ENCODE measurements at places on chromosomes 4 and X. TPM values are rescaled to one million over a fixed set of nuclear protein-coding genes. Genes with fewer than 3 reads are reported as not detected.

Gene CTAG1A
- total RNA-seq = not detected

Gene AFP
- total RNA-seq = not detected

DNA sequence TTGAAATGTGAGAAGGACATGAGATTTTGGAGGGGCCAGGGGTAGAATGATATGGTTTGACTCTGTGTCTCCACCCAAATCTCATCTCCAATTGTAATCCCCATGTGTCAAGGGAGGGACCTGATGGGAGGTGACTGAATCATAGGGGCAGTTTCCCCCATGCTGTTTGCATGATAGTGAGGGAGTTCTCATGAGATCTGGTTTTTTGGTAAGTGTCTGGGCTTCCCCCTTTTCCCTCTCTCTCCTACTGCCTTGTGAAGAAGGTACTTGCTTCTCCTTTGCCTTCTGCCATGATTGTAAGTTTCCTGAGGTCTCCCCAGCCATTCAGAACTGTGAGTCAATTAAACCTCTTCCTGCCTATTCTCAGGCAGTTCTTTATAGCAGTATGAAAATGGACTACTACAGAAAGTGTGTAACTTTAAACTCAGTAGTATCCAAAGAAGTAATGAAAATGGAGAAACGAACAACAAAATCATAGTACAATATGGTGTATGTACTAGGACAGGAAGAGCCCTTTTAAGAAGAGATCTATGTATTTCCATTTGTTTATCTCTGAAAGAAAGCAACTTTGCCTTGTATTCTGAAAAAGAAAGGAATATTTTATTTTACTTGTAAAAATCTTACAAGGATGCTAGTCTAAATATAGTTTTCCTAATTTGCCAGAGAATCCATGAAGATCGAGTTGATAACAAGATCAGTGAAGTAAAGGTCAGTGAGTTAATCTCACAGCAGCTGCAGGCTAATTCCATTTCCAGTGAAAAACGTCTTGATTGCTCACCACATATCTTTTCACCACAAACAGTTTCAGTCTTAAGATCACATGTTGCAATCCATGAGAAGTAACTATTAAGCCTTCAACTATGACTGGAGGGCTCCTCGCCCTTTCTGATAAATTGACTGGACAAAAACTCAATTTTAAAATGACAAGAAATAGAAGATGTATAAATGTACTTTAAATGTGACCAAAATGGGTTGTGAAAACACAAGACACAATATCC, 20.5 kb downstream of the PKD2 start:
- DNase-seq = no peak

Gene FATE1
- total RNA-seq = not detected

Gene CFAP99
- total RNA-seq = not detected

DNA sequence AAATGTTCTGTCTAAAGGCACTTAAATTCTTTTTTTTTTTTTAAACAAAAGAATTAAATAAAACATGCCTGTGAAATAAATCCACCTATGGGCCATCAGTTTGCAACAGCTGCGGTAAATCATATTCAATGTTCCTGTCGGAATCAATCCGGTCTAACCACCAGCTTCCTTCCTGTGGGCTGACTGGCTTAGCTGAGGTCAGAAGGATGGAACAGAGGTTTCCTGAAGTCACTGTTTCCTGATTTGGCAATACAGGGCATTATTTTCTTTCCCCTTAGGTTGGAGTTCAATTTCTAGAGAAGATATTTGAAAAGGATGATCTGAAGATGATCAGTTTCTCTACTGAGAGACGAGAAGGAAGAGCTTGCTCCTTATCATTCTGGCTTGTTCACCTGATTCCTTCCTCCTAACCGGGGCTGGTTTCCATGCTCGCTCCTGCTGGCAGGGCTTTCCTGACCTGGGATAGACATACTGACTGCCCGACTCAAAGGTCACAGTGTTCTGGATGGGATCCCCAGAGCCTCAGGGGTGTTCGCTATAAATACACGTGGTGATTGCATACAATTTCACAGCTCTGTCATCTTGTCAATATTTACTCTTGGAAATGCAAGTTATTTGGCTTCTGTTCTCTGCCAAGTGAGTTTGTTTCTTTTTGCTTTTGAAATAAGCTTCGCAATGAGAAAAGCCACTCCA, 21.7 kb downstream of the PDLIM3 start:
- no peak for DNase-seq

GRCh38 chr4:114272226-114272625, 292.8 kb upstream of the ARSJ start:
- DNase-seq = no peak

GRCh38 chrX:154657226-154657805, 3.9 kb upstream of the CTAG2 start:
- DNase-seq = no peak

- DNase-seq = no peak
Measured at GRCh38 chrX:153816831-153817690, 13.3 kb downstream of the PDZD4 start.

Gene CENPC
- 37.1 TPM for total RNA-seq

Gene BEX5
- 3.7 TPM for total RNA-seq

GRCh38 chr4:36256398-36256891, 12.1 kb upstream of the ARAP2 start:
- DNase-seq = no peak

Gene TMEM31
- total RNA-seq = not detected

GRCh38 chr4:64899563-64899962, 490.3 kb upstream of the TECRL start:
- DNase-seq = no peak

Gene ADH1B
- total RNA-seq = 142 TPM

Gene DUSP21
- not detected for total RNA-seq

- no peak for DNase-seq
Measured at GRCh38 chr4:72295966-72296557, 264.3 kb downstream of the NPFFR2 start.

Gene PROM1
- total RNA-seq = 37.0 TPM

DNA sequence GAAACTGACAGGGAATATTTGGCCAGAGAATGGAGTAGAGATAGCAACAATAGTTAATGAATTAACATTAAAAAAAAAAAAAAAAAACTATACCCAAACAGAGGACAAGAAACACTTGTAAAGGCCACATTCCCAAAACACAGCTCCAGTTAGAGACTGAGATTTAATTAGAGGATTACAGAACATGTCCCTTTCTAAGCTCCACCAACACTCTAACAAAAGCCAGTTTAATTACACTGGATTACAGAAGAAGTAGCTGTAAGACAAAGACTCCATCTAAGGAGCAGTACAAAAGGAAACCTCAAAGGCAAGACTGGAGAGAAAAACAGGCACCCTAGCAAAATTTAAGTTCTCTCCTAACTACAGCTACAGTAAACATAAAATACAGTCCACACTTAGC, 1247.7 kb upstream of the AGA start:
- no peak for DNase-seq

DNA sequence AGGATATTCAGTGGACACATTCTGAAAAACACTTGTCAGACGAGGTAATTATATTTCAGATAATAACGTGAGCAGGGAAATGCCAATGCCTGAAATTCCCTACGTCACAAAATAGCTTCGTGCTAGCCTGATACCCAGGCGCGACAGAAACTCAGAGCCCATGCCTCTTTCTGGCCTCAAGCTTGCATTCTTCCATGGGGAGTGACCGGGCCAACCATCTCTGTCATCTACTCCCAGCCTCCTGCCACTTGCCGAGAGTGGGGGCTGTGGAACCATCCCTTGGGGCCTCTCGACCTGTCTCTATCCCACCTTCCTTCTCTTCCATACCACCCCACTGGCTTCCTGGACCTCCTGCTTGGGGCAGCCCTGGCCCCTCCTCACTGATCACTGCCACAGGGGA, 34.5 kb upstream of the CDKN2AIP start:
- no peak for DNase-seq

Gene MAP7D2
- 1.2 TPM for total RNA-seq

Gene DMD
- 61.6 TPM for total RNA-seq

DNA sequence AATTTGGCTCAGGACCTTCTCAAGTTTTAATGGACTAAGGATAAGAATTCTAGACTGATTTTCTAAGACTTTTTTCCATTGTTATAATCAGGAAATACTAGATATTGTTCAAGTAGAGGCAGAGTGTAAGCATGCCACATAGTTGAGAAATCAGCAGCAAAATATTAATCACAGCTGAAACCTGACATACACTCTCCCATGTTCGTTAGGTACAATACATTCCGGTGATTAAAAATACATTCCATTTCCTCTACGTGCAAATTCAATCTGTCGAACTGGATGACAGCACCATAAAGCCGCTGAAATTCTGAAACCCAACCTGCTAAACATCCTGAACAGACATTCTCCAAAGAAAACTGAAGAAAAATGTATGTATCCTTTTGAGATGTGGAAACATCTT, 587.6 kb upstream of the DIPK2B start:
- DNase-seq = no peak

- DNase-seq = no peak
Measured at GRCh38 chrX:45743081-45743533, 542.4 kb upstream of the DIPK2B start.

Gene AKAP14
- not detected for total RNA-seq

GRCh38 chr4:121688701-121689100, 8.1 kb downstream of the ANXA5 start:
- DNase-seq = no peak
